NCI-H524 (cell line): ENCODE measurements at places on chromosomes 12 and 14.

GRCh38 chr14:99316281-99317163 is 44.5 kb upstream of the BCL11B start:
- no peak for DNase-seq

GRCh38 chr14:52086711-52087110 is 17.9 kb upstream of the NID2 start:
- DNase-seq = no peak

GRCh38 chr14:57171363-57171762 is 97.3 kb downstream of the EXOC5 start:
- no peak for DNase-seq

DNA sequence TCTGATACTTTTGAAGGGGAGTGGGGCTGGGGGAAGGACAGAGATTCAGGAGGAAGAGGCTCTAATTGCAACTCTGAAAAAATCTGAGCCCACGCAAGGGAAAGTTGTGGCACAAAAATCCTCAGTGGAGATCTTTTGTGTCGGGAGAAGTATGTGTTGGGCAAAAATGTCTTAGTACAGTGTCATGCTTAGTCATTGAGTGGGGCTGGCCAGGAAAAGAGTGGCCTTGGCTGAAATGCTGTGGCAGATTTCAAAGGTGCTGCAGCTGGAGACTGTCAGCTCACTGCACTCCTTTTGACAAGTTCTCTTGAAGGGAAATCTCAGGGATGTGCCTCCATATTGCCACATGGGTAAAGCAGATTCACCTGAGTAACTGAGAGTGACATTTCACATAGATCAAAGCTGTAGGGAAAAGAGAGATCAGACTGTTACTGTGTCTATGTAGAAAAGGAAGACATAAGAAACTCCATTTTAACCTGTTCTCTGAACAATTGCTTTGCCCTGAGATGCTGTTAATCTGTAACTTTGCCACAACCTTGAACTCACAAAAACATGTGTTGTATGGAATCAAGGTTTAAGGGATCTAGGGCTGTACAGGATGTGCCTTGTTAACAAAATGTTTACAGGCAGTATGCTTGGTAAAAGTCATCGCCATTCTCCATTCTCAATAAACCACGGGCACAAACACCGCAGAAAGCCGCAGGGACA is 36.0 kb upstream of the GLIPR1 start:
- no peak for DNase-seq

DNA sequence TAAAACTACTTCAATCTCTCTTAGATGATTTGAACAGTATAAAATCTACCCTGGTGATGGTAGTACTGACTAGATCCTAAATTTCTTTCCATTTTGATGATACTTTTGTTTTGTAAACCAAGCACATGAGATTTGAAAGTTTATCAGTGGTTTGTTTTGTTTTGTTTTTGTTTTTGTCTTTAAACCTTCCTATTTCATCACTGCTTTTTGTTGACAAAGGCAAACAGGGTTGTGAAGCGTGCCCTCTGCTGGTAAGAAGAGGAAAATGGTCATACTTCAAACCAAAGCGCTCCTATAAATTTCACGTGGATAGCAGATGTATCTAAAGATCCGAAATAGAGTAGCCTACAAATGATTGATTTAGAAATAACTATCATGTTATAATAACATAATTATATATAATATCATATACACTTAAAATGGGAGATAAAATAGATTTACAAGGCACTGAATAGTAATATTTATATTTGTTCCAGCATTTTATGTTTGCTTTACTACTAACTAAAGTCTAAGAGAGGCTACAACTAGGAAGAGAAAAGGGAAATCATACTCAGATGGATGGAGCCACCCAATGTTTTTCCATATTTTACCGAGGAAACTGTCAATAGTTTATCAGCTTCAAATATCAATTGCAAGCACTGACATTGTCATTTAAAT is 254.0 kb upstream of the USP15 start:
- no peak for DNase-seq

DNA sequence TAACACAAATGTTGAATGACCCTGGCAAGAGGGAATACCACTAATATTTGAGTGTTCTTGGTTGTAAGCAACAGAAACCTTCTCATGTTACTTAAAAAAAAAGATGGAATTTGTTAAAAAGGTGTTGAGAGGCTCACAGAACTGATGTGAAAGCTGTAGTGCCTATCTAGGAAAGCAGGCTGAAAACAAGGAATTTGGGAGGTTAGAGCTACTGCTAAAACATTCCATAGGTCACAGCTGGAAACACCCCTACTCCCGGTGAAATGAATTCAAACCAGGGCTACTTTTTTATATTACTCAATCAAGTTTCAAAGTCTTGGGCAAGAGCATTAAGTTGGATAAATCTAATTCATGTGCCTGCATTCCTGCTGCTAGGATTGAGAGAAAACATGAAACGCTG is 104.1 kb downstream of the SLC35F4 start:
- no peak for DNase-seq

GRCh38 chr14:33386140-33386539 is 447.5 kb downstream of the NPAS3 start:
- no peak for DNase-seq

DNA sequence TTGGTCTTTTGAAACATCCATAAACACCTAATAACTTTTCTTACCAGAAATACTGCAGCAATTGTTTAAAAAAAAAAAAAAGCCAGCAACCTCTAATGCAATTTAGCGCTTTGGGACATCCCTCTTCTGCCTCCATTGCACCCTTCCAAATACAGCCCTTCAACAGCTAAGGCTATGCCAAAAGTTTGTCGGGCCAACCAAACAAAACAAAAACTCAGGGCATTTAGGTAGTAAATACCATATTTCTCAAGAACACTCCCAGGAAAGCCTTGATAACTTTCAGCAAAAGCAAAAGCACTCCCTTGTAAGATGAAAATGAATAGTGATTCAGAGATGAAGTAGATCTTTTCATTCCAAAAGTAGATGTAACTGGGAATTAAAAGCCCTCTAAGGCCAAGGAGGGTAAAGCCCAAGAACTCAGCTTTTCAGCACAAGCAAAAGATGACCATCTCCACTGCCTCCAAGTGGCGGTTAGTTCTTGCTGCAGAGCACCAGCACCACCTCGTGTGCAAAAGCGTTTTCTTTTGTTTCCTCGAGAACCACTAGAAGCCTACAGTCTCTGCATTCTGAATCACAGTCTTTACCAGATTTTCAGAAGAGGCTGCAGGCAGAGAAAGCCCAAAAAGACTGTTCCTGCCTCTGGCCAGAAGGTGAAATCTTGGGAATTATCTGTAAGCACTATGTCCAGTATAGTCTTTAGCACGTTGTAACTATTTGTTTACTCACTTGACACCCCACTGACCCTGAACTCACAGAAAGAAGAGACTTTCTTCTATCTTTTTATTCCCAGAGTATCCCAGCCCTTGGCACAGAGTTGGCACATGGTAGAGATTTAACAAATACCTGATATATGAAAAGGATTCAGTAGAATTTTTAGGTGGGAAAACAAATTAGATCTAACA is 53.1 kb downstream of the SIX6 start:
- DNase-seq = peak; percentile 90

GRCh38 chr12:42284876-42285275 is 41.0 kb downstream of the ZCRB1 start:
- no peak for DNase-seq

GRCh38 chr12:123833830-123834229 is 71.7 kb downstream of the DNAH10 start:
- no peak for DNase-seq
